Brain microvascular endothelial cell (primary cell): ENCODE measurements at places on chromosomes 13 and 19.

- DNase-seq: no peak
Measured at GRCh38 chr19:44696939-44697669, 1.8 kb upstream of the CEACAM16 start.

DNA sequence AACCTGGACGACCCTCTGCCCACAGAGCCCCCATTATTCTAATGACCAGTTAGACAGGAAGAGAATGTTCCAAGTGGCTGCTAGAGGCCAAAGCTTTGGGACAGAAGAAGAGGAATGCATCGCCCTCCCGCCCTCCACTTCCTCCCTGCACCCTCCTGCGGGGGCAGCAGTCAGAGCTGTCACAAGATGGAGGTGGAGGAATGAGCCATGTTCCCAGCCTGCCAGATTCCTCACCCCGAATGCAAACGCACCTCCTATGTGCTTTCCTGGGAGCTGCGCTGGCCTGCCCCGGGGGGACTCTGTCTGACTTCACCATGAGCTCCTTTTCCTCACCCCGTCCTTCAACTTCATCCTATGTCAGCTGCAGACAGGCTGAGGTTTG is 1.7 kb downstream of the YJEFN3 start:
- DNase-seq: no peak

DNA sequence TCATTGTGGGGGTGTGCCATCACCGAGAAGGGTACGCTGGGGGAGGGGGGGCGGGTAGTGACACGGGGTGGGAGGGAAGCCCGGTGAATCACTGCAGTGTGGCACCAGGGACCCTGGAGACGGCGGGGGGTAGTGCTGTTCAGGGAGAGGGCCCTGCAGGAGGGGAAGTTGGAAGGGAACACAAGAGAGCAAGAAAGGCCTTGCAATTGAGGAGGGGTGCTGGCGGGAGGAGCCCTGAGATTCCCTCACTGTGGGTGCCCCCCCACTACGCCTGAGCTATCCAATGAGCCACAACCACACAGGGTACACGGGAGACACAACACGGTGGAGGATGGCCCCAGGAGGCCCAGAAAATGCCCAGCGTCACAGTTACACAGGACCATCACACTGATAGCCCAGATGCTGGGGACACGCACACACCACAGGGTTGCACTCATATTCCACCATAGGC is 516 bp upstream of the ATP1A3 start:
- DNase-seq: no peak

GRCh38 chr13:23618341-23618740 is 48.1 kb downstream of the TNFRSF19 start:
- DNase-seq: peak; percentile 99

DNA sequence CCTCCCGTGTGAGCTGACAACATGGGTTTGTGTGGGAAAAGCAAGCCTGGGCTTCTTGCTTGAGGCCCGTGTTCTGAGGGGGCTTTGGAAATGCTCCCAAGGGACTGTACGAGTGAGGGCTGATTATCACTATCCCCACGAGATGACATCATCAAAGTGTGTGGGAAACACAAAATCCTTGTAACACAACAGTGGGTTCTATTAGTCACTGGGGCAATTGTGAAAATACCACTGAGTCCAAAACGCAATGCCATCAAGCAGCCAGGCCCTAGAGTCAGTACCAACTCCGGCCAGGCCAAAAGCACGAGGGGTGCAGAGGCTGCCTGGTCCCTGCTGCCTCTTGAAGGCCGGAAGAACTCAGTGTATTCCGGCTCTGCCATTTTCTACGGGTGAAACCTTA is 29.6 kb downstream of the CAPS start:
- peak; percentile 45 for DNase-seq

- DNase-seq: peak; percentile 68
Measured at GRCh38 chr13:37109051-37109678, 3.7 kb upstream of the CSNK1A1L start.

DNA sequence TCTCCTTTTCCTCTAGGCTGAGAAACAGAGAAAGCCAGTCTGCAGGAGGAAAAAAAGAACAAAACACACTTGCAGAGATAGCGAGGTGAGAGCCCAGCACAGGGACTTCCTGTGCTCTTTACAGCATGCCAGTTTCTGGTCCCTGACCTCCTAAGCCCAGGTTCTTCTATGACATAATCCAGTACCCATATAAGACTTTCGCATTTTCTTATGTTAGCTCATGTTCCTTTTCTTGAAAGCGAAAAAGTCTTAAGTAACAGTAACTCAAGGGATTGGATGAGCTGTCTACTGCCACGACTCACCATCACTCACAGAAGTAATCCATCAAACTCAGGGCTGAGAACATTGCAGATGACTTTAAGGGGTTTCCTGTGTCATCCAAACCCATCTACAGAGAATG is 17.4 kb downstream of the CCDC70 start:
- no peak for DNase-seq

- DNase-seq: no peak
Measured at GRCh38 chr13:42977219-42977659, 14.8 kb downstream of the EPSTI1 start.

- DNase-seq: no peak
Measured at GRCh38 chr13:113949546-113949945, 24.3 kb downstream of the C13orf46 start.
